Non-pigmented ciliary epithelial cell (primary cell): ENCODE measurements at places on chromosomes 7 and 10.

GRCh38 chr10:97882142-97883091, 32.8 kb downstream of the GOLGA7B start:
- no peak for DNase-seq

DNA sequence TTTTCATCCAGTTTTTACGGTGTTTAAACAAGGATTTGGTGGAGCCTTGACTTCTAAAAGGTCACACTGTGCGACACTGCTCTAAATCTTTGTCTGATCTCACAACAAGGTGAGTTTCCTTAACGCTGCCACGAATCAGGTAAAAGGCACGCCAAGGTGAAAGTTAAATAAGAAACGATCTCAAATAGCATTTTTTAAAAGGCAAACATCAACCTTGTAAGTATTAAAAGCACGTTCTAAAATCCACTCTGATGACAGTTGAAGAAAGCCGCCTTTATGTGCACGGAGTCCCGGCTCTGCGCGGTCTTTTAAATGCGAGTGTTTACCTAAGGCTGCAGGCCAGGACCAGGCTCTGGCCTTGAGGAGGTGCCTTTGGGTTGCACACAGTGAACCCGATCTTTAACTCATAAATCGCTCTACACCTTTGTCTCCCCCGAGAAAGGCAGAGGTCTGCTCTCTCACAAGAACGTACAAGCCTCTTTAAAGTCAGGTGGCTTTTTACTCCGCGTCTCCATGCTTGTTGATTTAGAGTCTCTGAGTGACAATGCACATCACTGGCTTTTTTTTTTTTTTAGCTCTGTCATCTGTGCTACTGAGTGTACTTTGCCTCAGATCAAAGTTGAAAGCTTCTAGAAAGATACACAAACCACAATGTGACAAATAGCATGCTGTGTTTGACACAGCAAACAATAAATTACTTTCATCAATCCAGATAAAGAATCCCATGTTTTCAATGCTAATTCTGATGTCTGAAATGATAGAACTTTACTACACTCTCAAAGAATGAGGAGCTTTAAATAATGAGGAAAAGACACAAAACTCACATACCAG, 25.9 kb upstream of the RNF32 start:
- DNase-seq, result no peak

- DNase-seq, result no peak
Observed at GRCh38 chr7:82549616-82550285, 106.2 kb upstream of the CACNA2D1 start.

GRCh38 chr10:130074639-130075038, 36.0 kb downstream of the C10orf143 start:
- no peak for DNase-seq

GRCh38 chr7:81468526-81468925, 301.3 kb downstream of the HGF start:
- no peak for DNase-seq

- no peak for DNase-seq
Observed at GRCh38 chr10:75602341-75602740, 170.9 kb downstream of the LRMDA start.

GRCh38 chr7:85065888-85066485, 120.9 kb downstream of the SEMA3D start:
- DNase-seq, result no peak

- DNase-seq, result peak; percentile 8
Observed at GRCh38 chr10:16545116-16545736, 23.5 kb upstream of the C1QL3 start.

DNA sequence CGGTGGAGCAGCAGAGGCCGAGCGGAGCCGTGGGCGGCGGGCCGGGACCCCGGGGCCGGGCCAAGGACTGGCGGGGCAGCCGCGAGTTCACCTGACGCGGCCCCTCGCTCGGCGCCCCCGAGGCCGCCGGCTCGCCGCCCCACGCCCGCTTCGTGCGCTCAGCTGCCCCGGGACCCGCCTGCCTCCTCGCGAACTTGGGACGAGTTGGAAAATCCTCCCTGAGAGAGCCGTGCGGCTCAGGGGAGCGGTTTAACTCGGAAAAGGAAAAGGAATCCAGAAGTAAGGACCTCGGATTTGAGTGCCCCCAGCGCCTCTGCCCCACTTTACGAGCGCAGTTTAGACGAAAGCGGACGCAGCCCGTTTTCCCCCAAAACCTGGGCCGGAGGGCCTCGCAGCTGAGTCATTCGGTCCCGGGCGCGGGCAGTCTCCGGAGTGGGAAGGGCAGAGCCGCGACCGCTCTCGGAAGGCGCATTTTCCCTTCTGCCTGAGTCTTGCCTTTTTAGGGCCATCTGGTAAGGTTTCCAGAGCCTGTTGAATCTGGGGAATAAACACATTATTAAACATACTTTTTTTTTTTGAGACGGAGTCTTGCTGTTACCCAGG, 744 bp downstream of the CREM start:
- DNase-seq, result no peak

GRCh38 chr7:50346545-50347497, 42.3 kb downstream of the IKZF1 start:
- no peak for DNase-seq

GRCh38 chr7:37438906-37439652, 9.6 kb downstream of the ELMO1 start:
- DNase-seq, result no peak

GRCh38 chr7:116713500-116713899, 41.5 kb downstream of the MET start:
- DNase-seq, result no peak

DNA sequence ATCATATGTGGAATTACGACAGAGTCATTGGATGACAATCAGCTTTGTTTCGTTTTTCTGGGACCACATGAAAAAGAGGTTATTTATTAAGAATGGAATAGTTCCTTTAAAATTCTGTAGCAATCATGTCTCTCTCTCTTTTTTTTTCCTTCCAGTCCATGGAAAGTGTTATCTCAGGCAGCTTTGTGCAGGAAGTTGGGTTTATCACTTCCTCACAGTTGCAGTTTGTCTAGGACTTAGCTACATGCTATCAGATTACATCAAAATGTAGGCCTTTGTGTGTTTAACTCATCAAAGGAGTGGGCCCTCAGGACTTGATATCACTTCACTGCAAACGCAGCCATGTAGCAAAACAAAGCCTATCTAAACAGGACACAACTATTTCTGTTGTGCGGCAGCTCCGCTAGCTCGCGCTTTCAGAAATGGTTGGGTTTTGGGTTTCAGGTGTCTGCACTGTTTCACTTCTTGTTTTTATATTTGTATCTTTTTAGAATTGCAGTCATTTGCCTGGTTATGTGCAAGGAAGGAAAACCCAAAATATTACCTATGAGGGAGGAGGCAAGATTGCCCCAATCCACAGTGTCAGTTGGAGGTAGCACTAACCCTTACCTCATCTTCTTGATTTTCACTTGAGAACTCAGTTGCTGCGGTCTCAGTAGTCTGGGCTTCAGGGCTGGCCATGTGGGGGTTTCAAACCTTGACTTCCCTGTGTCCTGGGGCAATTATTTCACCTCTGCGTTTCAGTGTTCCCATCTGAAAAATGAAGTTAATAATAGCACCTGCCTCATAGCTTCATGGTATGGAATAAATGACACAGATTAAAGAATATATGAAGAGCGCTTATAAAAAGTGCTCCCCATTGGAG, 66.7 kb downstream of the HHEX start:
- no peak for DNase-seq

DNA sequence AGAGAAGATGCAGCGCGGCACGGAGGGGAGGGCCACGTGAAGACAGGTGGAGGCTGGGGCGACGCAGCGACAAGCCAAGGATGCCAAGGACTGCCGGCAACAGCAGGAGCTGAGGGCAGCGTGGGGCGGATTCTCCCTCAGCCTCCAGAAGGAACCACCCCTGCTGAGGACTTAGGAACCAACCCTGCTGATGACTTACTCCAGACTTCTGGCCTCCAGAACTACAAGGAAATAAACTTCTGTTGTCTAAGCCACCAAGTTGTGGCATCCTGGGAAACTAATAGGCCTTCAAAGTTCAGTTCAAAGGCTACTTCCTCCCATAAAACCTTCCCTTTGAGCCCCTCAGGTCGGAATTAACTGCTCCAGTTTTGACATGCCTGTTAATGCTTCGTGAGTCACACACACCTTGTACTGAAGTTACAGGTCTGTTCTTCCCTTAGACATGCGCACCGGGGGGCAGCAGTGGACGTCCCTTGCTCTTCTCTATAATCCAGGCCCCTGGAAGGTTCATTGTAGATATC, 88.4 kb upstream of the RHEB start:
- no peak for DNase-seq

GRCh38 chr7:293681-294439, 3.9 kb downstream of the FOXL3 start:
- no peak for DNase-seq

- peak; percentile 95 for DNase-seq
Observed at GRCh38 chr10:50325449-50326171, 74.3 kb upstream of the ASAH2 start.
